ENCODE measurements at places on chromosomes 11 and 22.

- DNase-seq, result no peak
Measured at GRCh38 chr11:117510646-117511045, 183.0 kb downstream of the CEP164 start.

- no peak for DNase-seq
Measured at GRCh38 chr11:57772562-57772961, 11.0 kb downstream of the CTNND1 start.

GRCh38 chr11:78384231-78384630, 33.4 kb downstream of the GAB2 start:
- DNase-seq, result no peak

- no peak for DNase-seq
Measured at GRCh38 chr22:19203834-19204233, 25.3 kb upstream of the SLC25A1 start.

DNA sequence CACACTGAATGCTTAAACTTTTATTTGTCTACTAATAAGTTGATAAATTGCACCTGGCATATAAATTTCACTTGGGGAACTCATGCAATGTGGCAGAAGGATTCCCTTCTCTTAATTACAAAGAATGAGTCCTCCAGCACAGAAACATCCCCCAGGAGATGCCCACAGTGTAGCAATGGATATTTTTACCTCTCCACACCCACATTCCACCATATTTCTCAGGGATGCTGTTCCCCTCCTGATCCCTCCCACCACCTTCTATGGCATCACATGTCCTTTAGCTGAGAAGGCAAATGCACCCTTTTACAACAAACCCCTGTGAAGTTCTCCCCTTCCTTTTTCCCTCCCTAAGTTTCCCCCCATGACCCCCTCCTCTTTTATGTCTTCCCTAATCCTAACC, 56.1 kb upstream of the UBASH3B start:
- no peak for DNase-seq

DNA sequence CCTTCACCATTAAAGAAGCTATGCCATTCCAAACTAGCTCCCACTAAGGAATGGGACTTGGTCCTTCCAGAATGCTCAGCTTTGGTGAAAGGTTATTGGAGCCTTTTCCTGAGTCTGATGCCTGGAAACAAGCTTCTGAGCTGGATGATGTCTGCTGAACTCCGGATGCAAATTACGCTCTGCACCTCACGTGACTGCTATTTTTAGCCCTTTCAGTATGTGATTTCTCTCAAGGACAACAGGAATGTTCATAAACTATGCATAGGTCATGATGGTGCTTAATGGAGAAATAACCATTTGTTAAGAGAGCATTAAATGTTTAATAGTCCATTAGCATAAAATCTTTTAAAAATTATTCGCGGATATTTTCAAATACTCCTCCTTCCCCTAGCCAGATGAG, 631.4 kb upstream of the KIRREL3 start:
- DNase-seq, result no peak

DNA sequence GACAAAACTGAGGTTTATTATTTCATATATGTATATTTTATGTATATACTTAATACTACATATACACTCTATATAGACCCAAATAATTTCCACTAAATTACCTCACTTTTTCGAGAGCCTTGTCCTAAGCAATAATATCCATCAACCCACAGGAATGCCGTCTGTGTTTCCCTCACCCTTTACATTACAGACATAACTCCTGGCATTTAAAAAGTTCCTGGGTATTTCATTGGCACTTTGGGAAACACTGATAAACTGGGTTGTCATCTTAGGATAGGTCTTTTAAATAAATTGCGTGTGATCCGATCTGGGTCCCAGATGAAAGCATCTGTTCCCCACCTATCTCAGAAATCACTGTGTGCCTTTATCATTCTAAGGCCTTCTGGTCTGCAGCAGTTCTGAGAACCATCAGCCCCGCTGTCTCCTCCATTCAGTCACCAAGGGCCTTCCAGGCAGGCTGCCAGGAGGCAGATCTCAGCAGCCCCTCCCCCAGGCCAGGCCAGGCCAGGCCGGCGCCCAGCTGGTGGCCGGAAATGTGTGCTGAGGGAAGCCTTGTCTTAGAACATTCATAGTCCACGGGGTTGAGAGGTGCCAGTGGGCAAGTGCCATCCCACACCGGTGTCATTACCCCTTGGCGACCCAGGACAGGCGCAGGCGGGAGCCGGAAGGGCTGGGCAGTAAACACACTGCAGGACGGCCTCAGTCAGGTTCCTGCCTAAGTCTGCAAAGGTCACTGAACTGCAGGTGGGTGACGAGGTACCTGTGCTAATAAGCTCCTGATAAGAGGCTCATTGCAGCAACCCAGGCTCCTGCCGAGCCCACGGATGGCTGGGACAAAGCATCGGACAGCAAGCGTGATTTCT, 3.3 kb downstream of the FGF19 start:
- no peak for DNase-seq

- DNase-seq, result no peak
Measured at GRCh38 chr11:133004369-133004768, 527.9 kb downstream of the OPCML start.

GRCh38 chr22:26075251-26075650, 94.0 kb upstream of the SEZ6L start:
- DNase-seq, result no peak

- no peak for DNase-seq
Measured at GRCh38 chr11:8082391-8083087, 1.5 kb downstream of the TUB start.

- no peak for DNase-seq
Measured at GRCh38 chr11:110185599-110185998, 92.4 kb downstream of the ZC3H12C start.

- DNase-seq, result no peak
Measured at GRCh38 chr11:46335890-46336562, 11.2 kb upstream of the DGKZ start.

GRCh38 chr11:108922241-108922640, 257.4 kb downstream of the DDX10 start:
- no peak for DNase-seq

GRCh38 chr22:29117799-29118477, 45.1 kb downstream of the KREMEN1 start:
- DNase-seq, result no peak

DNA sequence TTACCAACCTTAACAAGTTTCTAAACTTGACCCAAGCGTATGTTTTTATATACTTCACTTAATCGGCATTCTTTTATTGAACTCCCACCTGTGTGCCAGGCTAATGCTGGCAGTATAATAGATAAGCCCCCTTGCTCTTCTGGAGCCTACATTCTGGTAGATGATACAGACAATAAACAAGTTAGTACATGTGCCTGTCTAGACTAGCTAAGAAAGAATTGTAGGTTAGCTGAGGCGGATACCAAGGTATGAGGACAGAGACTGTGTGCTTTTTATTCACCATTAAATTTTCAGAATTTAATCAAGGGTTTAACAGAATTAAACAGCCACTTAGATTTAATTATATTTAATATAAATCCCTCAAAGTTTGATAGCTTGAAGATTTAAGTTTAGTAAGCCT, 45.7 kb downstream of the TTC17 start:
- no peak for DNase-seq

DNA sequence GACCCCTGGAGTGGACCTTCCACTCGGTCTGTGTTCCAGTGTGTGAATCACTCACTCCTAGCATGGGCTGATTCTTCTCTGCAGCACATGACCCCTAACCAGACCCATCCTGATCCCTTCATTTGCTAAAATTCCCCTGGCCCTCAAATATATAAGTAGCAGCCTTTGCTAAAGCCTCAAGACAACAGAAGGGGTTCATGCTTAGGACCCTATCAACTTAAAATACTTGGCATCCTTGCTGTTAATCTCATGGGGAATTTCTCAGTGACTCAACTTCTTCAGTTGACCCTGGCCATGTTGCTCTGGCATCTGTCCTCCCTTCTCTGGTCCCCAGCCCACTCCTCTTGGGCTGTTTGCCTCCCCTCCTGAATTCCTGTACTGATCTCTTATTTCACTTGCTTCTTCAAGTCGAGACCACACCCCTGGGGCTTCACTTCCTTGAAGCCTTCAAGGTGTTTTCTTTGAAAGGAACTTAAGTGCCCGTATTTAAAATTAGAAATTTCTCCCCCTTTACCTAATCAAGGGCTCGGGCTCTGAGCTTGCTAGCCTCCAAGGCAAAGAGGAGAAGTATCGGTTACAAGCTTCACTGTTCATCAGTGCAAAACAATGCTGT, 23.6 kb downstream of the NNMT start:
- DNase-seq, result no peak

DNA sequence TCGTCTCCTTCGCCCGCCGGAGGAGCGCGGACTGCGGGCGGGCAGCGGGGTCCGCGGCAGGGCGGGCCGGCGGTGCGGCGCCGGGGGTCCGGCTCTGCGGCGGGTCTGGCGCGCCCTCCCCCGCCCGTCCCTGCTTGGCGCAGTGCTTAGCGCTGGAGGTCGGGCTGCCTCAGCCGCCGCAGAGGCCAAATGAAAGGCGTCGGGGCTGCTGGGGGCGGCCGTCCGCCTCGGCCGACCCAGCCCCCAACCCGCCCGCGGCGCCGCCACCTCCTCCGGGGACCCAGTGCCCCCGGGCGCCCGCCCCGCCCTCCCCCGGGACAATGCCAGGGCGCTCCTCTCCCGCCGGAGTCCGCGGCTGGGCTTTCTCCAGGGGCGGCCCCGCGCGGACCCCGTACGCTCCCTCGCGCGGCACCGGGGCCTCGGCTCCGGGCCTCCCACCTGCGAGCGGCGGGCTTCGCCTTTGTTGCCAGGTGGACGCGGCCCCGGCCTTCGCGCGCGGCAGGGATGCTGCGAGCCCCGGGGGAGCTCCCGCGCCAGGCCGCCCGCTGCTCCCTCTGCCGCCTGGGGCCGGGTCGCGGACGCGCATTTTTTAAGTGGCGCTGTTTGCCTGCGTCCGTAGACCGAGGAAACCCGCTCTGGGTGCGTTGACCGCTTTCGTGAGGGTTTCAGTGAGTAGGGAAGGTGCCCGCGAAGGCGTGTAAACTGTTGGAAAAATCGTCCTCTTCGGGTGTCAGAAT, 583 bp downstream of the APLP2 start:
- no peak for DNase-seq

- DNase-seq, result no peak
Measured at GRCh38 chr11:123434262-123434661, 4.2 kb downstream of the GRAMD1B start.

DNA sequence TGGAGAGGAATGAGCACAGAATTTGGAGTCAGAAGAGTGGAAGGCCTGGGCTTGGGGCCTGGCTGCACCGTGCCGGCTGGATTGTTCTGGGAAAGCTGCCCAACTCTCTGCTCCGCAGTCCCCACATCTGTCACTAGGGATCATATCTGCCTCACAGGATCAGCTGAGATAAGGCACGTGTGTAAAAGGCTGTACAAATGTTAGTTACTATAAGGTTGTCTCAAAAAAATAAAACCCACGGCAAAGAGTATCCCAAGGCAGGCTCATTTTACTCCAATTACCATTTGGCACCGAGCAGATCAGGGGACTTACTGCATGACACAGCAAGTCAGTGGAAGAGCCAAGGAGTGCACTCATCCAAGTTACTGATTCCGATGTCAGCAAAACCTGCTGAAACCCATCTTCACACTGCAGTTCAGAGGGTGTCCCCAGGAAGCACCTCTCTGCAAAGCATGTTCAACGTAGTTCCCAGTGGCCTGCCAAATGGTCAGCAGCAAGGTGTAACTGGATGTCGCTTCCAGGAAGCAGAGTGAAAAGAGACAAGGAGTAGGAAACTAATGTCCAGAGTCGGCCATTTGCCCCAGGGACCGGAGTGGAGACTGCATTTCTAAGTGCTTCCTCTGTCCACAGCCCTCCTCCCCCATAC, 18.1 kb upstream of the MRTFA start:
- no peak for DNase-seq

DNA sequence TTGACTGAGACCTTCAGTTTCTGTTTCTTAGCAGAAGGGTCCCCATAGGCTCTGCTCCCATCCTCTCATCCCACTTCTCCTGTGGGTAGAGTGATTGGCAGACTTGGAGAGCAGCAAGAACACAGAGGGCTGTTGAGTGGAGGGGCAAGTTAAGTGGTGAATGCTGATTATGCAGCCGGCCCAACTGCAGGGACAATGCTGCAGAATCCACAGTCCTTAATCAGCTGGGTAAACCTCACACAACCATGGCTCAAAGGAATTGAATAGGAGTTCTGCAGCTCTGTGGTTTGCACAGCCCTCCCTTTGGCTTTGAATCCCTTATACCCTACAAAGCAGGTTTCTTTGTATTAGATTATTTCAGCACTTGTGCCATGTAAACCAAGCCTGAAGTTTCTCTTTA, 161.1 kb downstream of the NAV2 start:
- no peak for DNase-seq

DNA sequence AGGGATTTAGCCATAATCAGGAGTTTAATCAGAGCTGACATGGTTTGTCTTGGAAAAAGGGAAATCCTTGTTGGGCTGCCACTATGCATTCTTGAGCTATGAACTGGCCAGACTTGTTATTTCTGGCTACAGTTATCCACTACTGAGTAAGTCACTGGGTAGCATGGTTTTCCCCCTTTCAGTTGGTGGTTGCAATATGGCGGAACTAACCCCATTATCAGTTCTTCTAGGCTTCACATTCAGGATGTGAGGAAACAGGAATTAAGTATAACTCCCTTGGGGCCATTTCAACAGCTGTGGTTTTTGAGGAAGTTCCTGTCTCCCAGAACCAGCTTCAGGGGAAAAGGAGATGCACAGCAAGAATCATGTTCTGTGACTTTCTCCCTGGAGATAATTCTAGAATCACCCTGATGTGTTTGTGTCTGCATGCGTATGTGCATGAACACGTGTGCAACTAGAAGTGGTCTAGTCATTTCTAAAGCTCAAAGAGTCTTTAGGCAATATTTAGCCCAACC, 103.0 kb upstream of the CD44 start:
- no peak for DNase-seq

DNA sequence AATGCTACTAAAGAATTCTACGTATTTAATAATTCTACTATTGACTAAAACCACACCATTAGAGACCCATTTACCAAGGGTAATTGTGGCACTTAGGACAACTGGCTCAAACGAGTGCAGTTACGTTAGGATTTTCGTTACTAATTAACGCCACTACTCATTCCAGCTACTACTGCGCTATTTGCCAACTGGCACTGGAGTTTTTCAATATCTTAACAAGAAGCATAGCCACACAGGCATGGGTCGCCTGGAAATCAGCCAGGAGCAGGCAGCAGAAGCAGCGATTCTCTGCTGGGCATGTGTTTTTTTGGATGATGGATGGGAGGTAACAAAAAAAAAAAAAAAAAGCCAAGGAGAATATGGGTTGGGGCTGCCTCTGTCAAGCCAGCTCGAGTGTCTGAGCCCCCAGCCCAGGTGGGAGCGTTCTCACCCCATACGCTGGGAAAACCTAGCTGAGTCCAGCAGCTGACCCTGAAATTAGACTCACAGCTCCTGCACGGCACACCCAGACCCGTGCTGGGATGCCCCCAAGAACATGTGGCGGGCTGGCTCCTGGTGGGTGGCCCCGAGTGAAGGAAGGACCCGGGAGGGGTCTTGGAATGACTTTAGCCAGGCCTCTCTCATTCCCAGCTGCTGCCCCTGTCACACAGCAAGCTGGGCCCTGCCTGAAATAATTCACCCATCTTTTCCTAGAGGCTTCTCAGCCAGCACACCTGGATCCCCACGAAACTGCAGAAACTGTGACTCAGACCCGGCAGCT, 214.0 kb downstream of the BRD1 start:
- no peak for DNase-seq
